ENCODE measurements at places on chromosomes 13 and 19.

DNA sequence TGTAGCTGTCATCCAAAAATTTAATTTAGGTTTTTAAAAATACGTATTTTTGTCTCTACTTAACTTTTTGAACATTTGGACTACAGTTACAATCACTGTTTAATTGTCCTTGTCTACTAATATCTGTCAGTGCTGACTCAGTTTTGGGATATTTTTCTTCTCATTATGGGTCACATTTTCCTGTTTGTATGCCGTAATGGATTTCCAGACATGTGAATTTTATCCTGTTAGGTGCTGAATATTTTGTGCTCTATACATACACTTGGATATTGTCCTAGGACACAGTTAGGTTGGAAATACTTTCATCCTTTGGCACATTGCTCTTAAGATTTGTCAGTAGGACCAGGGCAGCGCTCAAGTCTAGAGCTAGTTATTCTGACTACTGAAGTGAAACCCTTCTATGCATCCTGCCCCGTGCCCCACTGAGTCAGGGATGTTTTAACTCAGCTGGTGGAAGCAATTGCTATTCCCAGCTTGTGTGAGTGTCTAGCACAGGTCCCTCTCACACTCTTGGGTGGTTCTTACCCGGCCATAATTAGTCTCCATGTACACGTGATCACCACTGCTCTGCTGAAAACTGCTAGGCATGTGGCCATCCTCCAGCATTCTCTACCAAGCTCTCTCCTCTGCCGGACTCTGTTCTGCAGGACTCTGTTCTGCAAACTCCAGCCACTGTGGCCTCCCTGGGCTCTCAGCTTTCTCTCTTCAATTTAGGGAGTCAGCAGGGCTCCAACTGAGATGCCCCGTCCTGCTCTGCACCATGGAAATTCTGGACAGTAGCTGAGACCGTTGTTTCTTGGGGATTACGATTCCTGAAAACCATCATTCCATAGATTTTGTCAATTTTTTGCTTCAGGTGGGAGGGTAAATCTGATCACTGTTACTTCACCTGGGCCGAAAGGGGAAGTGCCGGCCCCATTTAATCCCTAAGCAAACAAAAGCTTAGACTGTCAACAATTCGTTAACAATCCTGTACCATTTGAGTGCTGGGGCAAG lies 11.1 kb downstream of the PROZ start:
- H3K27me3 ChIP-seq, result no peaks in the 10 kb centered on the region
- no peaks in the 10 kb centered on the region for H3K36me3 ChIP-seq
- peaks cover 12% of the 10 kb centered on the region for H3K4me1 ChIP-seq
- DNase-seq, result peak; percentile 28

- no peaks in the 10 kb centered on the region for H3K27me3 ChIP-seq
- DNase-seq, result no peak
- no peak overlapping the region for H3K4me3 ChIP-seq
- H3K27ac ChIP-seq, result no peak overlapping the region
- H3K4me1 ChIP-seq, result no peaks in the 10 kb centered on the region
These were observed 32.4 kb downstream of the OLFM4 start for GRCh38 chr13:53060840-53061490.

GRCh38 chr13:42883771-42884467 lies 102.5 kb downstream of the FAM216B start:
- no peak overlapping the region for H3K4me3 ChIP-seq
- peak; percentile 32 for DNase-seq
- no peaks in the 10 kb centered on the region for H3K36me3 ChIP-seq
- H3K4me1 ChIP-seq, result no peaks in the 10 kb centered on the region
- H3K27ac ChIP-seq, result no peak overlapping the region

DNA sequence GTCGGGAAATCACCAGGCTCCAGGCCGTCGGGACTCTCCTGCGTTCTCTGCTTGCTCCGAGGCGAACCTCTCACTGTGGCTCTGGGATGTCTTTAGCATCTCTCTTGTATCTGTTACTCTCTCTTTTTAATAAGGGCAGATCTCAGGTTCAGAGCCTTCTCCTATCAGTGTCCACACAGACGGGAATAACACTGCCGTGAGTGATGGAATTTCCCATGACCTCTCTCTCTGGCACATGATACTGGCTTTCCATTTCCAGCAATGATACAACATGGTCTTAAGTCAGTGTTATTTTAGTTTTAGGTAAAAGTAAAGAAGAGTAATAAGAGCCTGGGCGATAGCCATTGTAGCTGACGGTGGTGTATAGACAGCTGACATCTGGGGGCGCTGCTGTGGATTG lies 9.3 kb downstream of the ZNF444 start:
- H3K4me1 ChIP-seq, result peaks cover 20% of the 10 kb centered on the region
- H3K4me3 ChIP-seq, result no peak overlapping the region
- no peaks in the 10 kb centered on the region for H3K36me3 ChIP-seq
- no peak overlapping the region for H3K27ac ChIP-seq

GRCh38 chr19:6765738-6766356 lies 1.4 kb downstream of the SH2D3A start:
- no peaks in the 10 kb centered on the region for H3K36me3 ChIP-seq
- no peak overlapping the region for H3K27ac ChIP-seq
- H3K27me3 ChIP-seq, result peaks cover 22% of the 10 kb centered on the region
- no peak for DNase-seq
- no peak overlapping the region for H3K4me3 ChIP-seq
